ENCODE measurements at places on chromosomes 2 and 18.

DNA sequence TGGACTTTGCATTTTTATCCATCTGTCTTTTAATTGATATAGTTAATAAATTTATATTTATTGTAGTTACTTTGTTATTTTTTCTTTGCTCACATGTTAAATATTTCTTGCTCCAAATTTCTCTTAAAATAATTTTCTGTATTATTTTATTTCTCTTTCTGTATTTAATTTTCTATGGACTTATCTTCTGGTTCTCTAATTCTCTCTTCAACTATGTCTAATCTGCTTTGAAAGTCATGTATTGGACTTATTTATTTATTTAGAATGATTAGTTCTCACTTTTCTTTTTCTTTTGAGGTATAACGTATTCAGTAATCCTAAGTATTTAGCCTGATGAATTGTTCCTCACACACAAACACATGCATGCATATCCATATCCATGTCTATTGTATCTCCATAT lies 53.1 kb downstream of the ASB1 start:
- DNase-seq = no peak

DNA sequence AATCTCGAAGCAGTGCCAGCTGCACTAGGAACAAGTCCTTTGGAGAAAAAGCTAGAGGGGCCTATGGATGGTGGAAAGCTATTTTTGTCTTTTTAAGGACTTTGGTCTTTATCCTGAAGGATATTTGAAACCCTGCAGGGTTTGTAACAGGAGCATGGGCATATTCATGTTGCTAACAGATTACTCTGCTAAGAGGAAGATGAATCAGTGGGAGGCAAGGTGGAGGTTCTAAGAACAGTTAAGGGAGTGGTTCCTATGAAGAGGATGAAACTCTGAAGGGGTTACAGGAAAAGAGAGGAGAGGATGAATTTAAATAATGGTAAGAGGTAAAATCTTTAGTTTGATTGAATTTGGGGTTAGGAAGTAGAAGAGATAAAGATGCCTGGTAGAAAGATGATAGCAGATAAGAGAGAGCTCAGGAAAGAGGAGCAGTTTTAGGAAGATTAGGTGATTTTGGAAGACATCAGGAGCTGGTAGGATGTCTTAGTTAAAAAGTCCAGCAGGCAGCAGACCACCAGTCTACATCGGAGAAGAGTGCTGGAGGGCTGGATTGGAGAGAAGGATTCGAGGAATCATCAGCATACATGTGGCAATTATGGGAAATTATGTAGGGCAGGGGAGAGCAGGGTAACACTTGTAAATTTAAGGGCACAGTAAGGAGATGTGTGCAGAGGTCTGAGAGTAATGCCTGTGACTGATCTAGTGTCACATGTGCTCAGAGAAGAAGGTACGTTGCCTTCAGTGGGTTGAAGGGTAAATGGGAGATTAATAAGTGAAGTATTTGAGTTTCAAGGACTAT lies 39.3 kb upstream of the C1GALT1C1L start:
- no peak for DNase-seq

DNA sequence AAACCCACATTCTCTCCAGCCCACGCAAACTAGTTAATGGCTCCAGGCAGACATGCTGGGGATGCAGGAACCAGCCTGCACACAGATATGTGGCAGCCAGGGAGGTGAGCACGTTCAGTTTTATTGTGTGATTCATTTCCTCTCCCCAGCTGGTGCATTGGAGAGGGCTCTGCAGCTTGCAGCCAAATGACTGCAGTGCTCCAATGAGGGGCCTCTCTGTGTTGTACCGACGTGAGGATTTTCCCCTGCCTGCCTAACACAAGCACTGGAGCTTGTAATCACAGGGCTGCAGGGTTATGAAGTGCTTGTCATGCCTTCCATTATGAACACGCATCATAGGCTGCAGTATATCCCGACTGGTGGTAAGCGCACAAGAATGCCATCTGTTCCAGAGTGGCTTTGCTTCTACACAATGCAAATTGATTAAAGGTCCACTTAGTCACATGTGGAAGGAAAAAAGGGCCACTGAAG lies 92.3 kb upstream of the THUMPD2 start:
- DNase-seq = no peak

DNA sequence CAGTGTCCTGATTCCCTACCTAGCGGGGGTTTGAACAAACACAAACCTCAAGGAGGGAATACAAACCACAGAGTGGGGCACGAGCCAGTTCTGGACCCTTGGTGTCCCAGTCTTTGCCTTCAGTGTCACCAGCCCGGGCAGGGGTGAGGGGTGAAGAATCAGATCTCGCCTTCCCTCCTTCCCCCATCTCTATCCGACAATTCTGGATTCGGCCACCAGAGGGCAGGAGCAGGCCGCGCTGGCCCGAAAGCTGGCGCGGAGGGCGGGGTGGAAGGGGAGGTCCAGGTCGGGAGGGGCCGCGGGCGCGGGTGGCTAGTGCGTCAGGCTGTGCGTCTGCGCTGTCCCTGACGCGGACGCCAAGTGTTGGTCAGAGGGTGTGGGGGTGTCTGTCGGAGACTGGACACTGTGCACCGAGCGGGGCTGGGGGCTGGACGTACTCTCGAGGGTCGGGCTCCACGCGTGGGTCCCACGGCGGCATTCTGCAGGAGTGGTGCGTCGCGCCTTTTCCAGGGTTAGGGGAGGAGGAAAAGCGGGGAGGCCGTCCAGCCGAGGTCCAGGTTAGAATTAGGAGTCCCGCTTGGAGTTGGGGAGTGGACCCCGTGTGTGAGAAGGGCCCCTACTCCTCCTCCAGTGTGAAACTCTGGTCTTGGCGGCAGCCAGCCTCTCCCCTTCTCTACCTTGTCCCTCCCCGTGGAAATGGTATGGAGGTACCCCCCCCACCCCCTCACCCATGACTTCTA lies 2.9 kb upstream of the CRYBA2 start:
- DNase-seq = peak; percentile 71

DNA sequence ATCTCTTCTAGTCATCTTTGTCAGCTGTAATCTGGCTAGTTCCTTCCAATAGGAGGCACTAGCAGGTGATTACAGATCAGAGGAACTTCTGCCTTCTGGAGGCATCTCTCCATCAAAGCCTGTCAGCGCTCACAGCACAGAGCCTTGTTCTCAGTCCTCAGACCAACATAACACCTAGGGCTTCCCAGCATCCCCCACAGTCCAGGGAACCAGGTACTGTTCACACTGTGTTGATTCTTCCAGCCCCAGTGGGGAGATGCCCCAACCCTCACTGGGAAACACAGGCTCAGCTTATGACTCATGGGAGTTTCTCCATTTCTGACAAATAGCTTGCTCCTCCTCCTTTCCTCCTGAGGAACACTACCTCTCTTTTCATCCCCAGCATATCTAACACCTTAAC lies 601.7 kb downstream of the CBLN2 start:
- DNase-seq = no peak

DNA sequence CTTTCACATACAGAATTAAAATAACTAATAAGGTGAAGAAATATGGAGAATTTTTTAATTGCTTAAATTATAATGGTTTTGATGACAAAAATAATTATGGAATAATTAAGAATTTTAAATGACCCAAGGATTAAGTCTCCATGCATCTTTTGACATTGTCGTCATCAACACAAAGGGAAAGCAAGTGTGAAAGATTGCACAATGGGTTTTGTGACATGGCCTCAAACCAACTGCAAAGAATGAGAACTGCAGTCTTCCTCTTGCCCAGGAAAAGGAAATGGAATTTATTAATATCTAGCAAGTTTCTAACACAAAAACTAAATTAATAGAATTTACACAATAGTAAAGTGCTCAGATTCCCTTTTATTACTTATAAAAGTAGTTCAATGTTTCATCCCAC lies 329.1 kb upstream of the PKDCC start:
- DNase-seq = no peak

- no peak for DNase-seq
Observed at GRCh38 chr2:41414486-41415230, 633.2 kb upstream of the PKDCC start.
